ENCODE measurements at places on chromosomes 6 and 20.

DNA sequence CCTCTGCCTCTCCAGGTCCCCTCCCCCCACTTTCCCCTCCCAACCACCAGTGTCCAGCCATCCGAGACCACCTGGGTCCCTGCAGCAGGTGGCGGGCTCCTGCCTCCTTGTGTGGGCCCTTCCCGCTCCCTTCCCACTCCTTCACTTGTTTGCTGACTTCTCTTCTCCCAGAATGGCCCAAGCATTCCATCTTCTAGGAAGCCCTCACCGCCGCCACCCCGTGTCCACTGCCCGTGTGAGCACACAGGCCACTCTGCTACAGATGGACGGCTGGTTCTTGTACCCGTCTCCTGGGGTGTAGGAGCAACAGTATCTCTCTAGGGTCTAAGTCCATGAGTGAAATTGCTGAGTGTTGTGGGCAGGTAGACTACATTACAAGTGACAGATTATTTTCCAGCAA is 15.0 kb downstream of the BPHL start:
- no peak for DNase-seq

GRCh38 chr20:48738399-48739304 is 89.1 kb downstream of the PREX1 start:
- DNase-seq, result no peak

DNA sequence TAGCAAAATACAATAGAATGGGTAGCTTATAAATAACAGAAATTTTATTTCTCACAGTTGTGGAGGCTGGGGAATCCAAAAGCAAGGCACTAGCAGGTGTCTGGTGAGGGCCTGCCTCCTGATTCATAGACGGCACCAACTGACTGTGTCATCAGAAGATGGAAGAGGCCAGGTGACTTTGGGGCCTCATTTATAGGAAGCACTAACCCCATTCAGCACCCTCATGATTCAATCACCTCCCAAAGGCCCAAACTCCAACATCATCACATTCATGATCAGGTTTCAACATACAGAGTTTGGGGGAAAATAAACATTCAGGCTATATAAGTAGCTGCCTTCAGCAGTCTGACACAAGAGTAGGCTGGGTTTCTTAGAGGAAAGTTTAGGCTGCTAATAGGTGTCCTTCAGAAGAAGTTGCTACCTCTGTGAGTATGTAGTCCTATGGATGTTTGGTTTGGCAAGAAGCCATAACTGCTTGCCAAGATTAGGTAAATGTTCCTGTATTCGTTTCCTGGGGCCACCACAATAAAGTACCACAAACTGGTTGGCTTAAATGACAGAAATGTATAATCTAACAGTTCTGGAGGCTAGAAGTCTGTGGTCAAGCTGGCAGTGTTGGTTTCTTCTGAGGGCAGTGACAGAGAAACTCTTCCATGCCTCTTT is 48.8 kb downstream of the NT5E start:
- DNase-seq, result no peak

DNA sequence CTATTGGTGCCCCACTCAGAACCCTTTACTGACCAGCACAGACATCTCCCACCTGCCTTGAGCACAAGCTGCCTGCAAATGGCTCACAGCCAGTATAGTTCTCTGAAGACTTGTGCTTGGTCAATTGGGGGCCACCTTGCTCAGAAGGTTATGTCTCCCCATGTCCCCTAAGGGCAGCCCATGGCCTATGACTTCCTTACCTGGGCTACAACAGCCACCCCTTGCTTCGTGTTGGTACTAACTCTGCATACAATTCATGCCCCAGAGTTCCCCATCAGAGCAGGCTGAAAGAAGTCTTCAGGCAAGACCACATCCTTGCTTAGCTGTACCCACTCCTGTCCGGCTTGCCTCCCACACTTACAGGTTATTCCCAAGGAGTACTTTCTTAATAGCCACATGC is 57.4 kb downstream of the TOX2 start:
- no peak for DNase-seq

DNA sequence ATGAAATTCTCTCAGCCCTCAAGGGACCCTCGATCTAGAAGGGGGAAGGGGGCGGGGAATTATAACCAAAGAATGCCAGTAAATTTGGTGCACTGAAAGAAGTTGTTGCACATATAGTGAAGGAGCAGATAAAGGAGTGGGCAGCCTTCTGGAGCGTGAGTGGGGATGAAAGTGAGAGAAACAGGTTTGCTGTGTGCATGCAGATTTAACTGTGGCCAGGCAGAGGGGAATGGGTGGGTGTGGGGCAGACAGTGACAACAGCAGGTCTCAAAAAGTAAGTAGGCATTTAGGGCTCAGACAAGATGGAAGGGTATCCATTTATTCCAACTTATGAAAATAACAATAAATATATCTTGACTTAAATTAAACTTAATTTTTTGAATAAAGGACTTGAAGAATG is 149.1 kb downstream of the KCNQ5 start:
- no peak for DNase-seq

GRCh38 chr20:47055699-47056369 is 161.2 kb downstream of the EYA2 start:
- DNase-seq, result no peak

- DNase-seq, result no peak
These were observed 150.8 kb downstream of the EDN1 start for GRCh38 chr6:12440981-12441380.

- DNase-seq, result no peak
These were observed 393.2 kb upstream of the SOX4 start for GRCh38 chr6:21200134-21200870.

GRCh38 chr6:157980288-157981131 is 1.2 kb upstream of the SYNJ2 start:
- DNase-seq, result no peak

- no peak for DNase-seq
These were observed 67.4 kb downstream of the BTBD9 start for GRCh38 chr6:38572186-38572813.

DNA sequence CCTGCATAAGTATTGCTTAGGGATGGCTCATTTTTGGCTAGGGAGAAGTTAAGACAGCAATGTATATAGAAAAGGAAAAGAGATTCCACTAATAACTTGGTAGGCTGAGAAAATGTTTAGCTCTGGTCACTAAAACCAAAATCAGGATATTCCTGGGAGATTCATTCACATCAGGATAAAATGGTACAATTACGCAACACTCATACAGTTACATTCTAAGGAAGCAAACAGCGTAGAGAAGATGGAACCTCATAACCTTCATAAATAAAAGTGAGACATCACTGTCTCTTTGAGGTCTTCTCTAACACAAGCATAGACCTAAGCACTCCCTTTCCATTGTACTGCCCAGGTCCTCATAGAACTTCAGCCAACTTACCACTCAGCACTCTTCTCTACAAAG is 295.7 kb upstream of the RUNX2 start:
- DNase-seq, result no peak

DNA sequence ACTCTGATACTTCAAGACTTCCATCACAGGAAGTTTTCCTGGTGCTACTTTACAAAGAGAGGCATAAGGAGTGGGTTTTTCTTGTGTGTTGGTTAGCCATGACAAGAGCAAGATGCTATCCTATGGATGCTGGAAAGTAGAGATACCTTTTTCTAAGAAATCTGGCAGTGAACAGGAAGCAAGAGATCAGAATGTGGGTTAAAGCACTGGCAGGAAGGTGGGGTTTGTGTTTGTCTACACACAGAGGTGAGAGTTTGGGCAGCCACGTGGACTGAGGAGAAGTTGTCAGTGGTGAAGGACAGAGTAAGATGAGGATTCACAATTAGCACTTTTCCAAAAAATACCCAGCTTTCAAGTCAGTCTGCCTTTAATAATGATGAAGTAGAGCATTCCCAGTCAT is 17.9 kb downstream of the SLC2A12 start:
- DNase-seq, result no peak

- no peak for DNase-seq
These were observed 940.6 kb downstream of the KIF16B start for GRCh38 chr20:15632680-15633079.

DNA sequence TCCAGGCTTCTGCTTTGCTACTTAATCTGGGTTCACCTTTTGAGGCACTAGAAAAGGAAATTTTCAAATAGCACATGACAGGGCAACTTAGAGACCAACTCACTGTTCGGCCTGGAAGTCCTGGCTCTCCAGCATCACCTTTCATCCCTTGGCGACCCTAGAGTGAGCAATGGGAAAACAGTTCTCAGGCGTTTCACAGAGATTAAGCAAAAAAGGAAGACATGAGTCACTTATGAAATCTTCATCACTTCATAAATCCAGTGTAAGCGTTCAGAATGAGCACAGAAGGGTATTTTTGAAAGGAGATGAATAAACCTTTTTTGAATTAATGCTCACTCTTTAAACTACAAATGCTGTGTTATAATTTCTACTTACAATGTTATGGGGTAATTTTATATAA is 104.0 kb downstream of the COL12A1 start:
- DNase-seq, result no peak

- DNase-seq, result no peak
These were observed 60.0 kb downstream of the CD83 start for GRCh38 chr6:14177413-14178082.

- DNase-seq, result no peak
These were observed 15.5 kb downstream of the MRPS18A start for GRCh38 chr6:43671801-43672690.

- no peak for DNase-seq
These were observed 155.3 kb downstream of the HS3ST5 start for GRCh38 chr6:114187563-114187962.

GRCh38 chr6:11213422-11214021 is 18.9 kb downstream of the NEDD9 start:
- DNase-seq, result no peak

GRCh38 chr6:122066200-122066599 is 333.3 kb upstream of the HSF2 start:
- DNase-seq, result no peak

GRCh38 chr20:44409132-44409600 is 53.7 kb downstream of the HNF4A start:
- no peak for DNase-seq

GRCh38 chr6:37954791-37955190 is 135.3 kb downstream of the ZFAND3 start:
- DNase-seq, result no peak

DNA sequence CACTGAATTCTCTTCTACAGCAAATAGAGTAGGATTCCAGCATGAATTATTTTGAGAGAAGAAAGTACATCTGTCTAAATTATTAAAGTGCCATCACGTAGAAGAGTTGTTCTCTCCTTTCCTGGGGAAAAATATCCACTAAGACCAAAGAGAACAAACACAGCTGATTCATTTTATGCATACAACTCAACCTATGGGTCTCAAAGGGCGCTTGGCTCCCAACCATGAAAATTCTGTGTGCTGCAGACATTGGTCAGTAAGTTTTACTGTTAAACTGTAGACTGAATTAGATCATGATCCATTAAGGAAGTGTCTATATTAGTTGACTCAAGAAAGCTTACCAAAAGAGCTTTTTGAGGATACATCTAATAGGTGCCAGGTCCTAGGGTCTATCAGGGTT is 83.5 kb downstream of the FRK start:
- no peak for DNase-seq

- DNase-seq, result no peak
These were observed 21.7 kb downstream of the YTHDF1 start for GRCh38 chr20:63194007-63194796.

GRCh38 chr20:16641511-16642023 is 68.3 kb upstream of the KIF16B start:
- no peak for DNase-seq

DNA sequence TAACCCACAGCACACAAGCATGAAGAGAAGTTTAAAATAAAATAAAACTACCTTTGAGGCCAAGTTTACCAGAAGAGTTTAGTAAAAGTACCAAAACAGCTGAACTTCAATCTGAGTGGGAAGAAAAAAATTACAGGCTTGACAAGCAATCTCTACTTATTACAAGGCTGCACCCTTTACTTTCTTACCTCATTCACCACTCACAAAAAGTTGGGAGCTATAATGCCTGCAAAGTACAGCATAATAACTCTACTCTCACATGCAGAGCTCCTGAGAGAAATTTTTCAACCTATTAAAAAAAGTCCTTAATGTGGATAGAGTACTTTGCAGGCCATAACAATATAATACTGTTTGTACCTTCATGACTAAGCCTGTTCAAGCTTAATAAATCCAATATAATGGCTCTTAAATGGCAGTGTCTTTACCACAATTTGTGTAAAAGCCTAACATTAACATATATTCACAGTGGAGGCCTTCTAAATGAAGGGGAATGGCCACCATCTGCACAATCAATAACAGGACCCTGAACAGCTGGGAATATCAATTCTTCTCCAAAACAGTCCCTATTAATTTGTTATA is 103.1 kb downstream of the DST start:
- DNase-seq, result no peak

- DNase-seq, result no peak
These were observed 312.5 kb downstream of the EYA4 start for GRCh38 chr6:133553652-133554051.

GRCh38 chr6:123994168-123994567 is 190.5 kb downstream of the NKAIN2 start:
- DNase-seq, result no peak

- no peak for DNase-seq
These were observed 189.2 kb downstream of the UTRN start for GRCh38 chr6:144474290-144474689.

- no peak for DNase-seq
These were observed 41.2 kb downstream of the CDC5L start for GRCh38 chr6:44428682-44429081.

DNA sequence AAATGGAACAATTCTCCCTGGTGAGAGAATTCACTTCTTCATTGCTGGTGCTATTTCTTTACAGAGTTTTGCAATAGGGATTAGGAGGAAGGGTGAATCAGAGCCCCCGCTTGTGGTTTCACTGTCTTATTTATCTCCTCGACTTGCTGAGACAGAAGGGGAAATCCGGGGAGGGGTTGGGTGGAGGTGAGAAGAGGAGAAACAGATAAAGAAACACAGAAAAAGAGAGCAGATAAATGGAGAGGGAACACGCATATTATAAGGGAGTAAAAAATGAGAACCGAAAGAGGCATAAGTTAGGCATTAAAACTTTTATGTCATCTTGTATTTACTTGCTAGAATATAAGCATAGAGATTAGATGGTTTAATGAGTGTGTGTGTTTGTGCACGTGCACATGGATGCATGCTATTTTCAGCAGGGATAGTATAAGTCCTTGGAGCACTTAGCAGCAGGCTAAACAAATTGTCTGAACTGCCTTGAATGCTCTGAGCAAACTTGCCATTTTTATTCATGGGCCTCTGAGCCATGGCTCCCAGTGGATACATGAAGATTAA is 105.0 kb downstream of the OLIG3 start:
- no peak for DNase-seq

DNA sequence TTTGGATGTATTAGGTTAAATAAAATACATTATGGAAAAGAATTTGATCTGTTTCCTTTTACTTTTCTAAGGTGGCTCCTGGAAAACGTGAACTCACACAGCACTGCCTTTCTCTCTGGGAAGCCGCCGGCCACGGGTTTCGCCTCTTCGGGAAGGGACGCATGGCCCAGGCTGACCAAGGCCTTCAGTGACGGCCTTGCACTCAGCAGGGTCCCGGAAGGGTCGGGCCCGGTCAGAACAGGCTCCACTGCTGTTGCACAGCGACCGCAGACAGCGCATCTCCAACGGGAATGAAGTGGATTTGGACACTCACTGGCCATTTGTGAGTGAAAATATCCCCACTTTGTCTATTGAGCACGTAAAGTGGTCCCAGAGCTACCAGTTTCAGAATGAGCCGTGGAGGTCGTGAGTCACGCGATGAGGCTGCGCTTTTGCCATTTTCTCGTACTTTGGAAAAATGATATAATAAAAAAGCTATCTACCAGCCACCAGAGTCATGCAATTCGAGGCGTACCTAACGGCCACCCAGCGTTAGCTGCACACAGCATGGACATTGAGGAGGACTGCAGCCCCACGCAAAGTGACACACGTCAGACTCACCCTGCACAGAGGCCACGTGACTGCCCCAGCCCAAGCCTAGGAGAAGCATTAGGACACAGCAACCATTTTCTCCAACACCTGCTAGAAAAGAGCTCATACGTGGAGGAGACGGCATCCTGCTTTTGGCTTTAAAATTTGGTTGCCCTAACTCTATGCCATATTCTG is 244.3 kb downstream of the TTLL2 start:
- DNase-seq, result no peak
